Sciatic nerve (tissue), 2 donors: ENCODE measurements at places on chromosomes 4 and X. TPM values are rescaled to one million over a fixed set of nuclear protein-coding genes. Genes with fewer than 3 reads are reported as not detected.

HS3ST1 gene
- total RNA-seq, result 3.2 TPM

TIMP1 gene
- total RNA-seq, result 288 TPM

GPRASP3 gene
- total RNA-seq, result 7.4 TPM

CSN1S1 gene
- not detected for total RNA-seq

ETDA gene
- not detected for total RNA-seq

NUDT11 gene
- 1.9 TPM for total RNA-seq

MBTPS2 gene
- total RNA-seq, result 15.2 TPM

P2RY8 gene
- 2.5 TPM for total RNA-seq

CCDC149 gene
- 42.5 TPM for total RNA-seq

USP46 gene
- total RNA-seq, result 130 TPM

BEX4 gene
- 38.9 TPM for total RNA-seq

TLR10 gene
- 1.6 TPM for total RNA-seq

TEC gene
- 5.3 TPM for total RNA-seq

TNIP3 gene
- total RNA-seq, result 0.53 TPM

AMER1 gene
- total RNA-seq, result 6.8 TPM
